Lung microvascular endothelial cell (primary cell): ENCODE measurements at places on chromosomes 6 and 20. TPM values are rescaled to one million over a fixed set of nuclear protein-coding genes. Genes with fewer than 3 reads are reported as not detected.
A peak's percentile ranks its signal among the peaks of the same experiment; 100 is the strongest.

Gene CST3
- total RNA-seq: 88.5 and 164 TPM in 2 replicates

Gene CDSN
- total RNA-seq: under 0.01 TPM in 1 of 2 replicates, not detected in the other

DNA sequence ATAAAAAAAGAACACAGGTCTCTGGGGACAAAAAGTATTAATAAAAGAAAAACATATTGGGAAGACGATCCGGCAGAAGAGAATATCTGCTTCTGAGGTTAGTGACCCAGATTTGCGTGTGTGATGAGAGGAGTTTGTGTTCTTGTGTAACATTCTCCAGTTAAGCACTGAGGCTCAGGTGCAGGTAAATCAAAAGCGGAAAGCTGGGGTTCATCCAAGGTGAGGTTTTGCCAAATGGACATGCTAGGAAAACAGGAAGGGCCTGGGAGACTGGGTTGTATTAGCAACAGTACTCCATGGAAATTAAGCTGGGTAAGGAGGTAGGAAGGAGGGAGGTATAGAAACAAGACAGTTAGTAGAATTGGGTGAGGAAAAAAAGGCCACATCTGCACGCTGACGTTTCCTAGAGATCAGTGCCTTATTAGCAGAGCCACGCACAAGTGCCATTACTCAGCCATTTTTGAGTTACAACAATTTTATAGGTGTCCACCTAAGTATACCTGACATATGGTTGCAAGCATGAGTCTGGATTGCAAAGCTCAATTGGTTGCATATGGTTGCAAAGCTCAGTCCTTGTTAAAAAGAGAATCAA is 139.6 kb downstream of the ZMYND8 start:
- DNase-seq: no peak

DNA sequence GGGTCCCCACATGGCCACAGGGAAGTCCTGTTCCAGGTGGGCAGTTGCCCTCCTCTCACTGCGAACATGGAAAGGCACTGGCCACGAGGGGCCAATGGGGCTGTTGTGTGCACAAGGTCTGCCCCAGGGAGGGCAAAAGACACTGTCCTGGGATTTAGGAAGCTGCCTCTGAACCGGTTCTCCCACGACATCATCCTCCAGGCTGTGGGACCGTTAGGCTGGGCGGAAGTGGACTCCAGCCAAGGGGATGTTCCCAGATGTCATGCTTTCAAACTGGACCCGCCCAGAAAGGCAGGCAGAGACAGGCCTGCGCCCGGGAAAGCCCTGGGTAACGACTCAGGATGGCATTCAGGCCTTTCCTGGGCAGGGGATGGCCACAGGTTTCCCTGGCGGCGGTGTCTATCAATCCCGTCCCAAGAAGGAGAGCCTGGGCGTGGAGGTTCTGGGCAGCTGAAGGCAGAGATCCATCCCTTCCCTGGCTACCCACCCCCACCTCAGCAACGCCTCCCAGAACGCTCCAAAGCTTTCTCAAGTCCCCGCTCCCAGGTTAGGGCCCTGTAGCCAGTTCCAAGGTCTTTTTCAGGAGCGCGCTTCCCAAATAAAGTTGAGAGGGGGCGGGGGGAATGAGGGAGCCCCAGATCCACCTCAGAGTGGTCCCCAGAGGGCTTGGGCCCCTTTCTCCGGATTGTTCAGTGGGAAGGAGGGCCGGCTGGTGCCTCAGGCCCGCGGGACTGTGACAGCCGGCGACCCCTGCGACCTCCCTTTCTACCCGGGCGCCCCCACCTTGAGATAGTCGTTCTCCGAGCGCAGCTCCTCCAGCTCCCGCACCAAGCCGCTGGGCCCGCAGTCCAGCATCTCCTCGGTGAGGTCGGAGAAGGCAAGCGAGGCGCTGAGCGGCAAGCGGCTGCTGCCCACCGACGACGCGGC is 13.8 kb upstream of the TLDC2 start:
- peak; percentile 73 for DNase-seq

DNA sequence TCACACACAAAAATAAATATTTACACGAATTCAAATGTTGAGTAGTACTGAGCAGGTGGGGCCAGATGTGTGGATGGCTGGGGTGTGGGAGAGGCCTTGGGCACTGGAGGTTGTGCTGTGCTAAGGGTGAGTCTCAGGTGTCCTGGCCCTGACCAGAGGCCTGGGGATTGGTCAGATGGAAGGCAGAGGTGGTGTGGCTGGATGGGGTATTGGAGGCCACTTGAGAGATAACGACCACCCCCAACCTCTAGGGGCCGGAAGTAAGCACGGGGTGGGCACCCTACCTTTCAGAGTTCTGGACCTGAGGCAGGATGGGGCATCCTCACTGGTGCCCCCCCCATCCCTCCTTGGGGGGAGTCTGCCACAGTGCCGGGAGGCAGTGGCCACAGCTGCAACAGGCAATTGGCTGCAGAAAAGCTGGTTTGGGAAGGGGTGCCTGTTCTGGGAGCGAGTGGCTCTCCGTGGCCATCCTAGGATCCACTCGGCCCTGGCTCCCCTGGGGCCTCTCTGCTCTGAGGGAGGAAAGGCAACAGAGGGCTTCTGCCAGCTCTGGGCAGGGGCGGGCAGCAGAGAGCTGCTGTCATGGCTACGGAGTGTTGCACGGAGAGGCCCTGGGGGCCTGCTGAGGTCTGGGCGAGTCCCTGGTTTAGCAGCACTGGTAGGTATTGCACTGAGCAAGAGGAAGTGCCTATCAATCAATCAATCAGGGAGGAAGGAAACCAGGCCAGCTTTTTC is 87.6 kb downstream of the ASXL1 start:
- DNase-seq: peak; percentile 41

DNA sequence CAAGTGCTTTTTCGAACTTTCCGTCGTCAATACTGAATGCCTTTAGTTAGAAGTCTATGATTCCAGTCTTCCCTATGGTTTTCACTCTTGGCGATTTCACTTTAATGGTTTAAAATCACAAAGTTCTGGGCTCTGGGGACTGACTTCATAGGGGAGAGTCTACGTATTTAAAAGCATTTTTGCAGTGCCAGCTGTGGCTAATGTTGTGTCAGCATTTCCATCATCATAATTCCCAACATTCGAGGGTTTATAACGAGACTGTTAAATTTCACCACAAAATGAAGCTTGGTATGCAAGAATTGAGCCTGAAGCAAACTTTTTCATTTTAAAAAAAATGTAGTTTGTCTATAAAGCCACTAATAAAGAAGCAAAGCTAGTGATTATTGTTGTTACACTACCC is 242.7 kb downstream of the SOX4 start:
- DNase-seq: no peak

- DNase-seq: no peak
Observed at GRCh38 chr6:155678361-155678760, 222.7 kb upstream of the NOX3 start.

DNA sequence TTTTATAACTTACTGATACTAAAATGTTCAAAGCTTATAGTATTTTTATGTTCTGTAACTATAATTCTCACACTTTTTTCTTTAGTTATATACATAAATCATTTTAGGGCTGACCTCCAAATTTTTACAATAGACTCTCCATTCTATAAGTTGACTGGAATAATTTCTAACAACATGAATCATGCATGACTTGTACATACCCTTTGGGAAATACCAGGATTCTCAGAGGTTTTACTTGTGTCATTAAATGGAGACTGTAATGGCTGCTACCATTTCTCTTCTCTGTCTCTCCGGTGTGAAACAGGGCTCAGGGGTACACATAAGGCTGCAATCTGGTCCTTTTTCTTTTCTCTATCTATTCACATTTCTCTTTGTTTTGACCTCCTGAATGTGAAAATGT is 222.2 kb upstream of the FLRT3 start:
- no peak for DNase-seq
